ENCODE measurements at places on chromosomes 13 and 19.

GRCh38 chr19:530134-531008 lies 1.2 kb upstream of the CDC34 start:
- DNase-seq = no peak

DNA sequence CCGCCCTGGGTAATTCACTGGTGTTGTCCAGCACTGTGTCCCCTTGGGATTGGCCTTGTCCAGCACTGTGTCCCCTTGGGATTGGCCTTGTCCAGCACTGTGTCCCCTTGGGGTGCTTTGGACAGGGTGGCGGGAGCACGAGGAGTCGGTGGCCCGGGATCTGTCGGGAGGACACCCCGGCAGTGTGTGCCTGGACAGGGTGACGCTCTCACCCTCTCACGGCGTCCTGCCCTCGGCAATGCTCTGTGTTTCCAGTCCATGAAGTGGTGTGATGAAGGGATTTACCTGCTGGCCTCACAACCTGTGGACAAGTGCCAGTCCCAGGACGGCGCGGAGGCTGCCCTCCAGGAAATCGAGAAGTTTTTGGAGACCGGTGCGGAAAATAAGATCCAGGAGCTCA lies 29.9 kb upstream of the F7 start:
- no peak for DNase-seq

DNA sequence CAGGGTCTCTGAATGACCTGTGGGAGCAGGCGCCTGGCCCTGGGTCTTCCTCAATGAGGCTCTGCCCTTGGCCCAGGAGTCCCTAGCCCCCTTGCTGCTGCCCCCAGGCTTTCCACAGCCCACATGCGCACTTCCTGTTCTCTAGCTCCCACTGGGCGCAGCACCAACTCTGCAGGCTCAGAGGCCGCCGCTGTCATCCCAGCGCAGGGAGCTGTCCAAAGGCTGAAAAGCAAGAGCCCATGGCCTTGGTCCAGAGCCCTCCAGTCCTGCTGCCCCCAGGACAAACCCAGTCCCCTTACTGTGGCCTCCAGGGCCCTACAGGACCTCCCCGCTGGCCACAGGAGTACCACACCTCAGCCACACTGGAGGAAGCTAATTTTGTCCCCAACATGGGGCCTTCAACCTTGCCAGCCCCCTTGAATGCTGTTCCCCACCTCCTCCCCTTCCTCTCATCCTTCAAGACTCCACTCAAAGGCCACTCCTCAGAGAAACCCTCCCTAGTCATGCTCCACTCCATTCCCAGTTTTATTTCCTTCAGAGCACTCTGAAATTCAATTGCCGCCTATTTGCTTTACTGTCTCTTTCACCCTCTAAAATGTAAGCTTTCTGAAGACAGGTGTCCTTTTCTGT lies 8.0 kb upstream of the POU2F2 start:
- DNase-seq = no peak

DNA sequence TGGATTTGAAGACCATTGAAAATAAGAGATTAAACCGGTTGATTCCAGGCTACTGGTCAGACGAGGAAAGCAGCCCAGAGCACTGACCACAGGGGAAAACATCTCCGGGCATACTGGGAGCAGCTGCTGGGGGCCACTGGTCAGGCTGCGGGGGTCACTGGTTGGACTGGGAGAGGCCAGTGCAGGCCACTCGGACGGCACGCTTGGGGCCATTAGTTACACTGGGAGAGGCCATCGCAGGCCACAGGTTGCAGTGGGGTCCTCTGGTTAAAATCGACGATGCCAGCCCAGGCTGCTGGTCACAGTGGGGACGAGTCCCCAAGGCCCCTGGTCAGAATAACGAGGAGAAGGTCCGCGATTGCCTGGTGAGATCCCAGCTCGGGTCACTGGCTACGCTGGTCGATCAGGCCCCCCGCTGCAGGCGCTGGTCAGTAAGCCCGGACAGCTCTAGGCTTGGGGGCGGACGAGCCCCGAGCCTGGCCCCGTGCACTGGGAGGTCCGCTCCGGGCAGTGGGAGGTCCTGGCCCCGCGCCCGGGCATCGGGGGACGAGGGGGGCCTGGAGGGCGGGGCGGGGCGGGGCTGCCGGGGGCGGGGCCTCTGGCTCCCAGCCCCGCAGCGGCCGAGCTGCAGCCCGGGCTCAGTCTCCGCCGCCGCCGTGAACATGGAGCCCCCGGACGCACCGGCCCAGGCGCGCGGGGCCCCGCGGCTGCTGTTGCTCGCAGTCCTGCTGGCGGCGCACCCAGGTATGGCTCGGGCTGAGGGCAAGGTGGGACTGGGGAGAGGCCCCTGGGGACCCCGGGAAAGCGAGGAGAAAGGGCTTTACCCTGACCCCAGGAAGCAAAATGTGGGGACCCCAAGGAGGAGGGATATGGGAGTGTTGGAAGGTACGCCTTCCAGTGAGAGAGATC lies at the start of gene BCAM:
BCAM (plus strand) TSS at position 641 of the 909 bp plus-strand sequence; CDS start at position 663, 22 bp downstream.
- no peak for DNase-seq

DNA sequence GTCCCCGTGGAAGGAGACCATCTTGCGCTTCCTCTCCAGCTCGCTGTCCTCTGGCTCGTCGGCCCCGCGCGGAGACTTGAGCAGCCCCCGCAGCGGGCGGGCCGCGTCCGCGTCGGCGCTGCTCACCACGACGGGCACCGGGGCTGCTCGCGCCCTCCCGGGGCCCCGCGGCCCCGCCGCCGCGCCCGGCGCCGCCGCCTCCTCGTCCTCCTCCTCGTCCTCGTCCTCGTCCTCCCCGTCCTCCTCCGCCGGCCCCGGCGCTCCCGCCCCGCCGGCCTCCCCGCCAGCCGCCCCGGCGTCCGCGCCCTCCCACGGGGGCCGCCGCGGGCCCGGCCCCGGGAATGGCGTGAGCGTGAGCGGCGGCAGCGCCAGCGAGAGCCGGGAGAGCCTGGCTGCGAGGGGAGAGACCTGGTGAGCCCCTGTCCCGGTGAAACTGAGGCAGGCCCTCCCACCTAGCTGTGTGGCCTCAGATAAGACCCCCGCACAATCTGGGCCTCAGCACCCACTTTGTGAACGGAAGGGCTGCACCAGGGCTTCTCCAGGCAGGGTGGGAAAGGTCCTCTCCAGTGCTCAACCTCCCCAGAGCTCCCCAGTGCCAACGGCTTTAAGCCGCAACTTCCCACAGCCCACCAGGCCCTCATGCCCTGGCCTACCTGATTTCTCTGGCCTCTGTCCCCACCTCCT lies 17.8 kb downstream of the LMTK3 start:
- no peak for DNase-seq

GRCh38 chr13:83352391-83352790 lies 529.9 kb downstream of the SLITRK1 start:
- DNase-seq = no peak

DNA sequence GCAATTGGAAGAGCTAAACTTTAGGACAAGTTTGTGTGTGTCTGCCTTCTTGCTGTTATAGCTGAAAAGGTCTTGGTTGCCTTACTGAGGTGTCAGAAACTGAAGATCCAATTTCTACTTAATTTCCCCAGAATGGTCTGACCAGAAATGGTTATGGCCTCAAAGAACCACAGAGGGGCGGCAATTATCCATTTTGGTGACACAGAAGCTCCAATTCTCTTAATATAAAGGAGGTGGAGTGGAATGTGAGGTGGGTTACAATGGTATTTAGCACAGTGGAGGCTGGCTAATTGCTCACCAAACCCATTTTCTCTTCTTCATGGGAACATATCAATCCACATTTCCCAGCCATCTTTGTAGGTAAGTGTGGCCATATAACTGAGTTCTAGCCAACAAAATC lies 1157.2 kb downstream of the OLFM4 start:
- DNase-seq = no peak

DNA sequence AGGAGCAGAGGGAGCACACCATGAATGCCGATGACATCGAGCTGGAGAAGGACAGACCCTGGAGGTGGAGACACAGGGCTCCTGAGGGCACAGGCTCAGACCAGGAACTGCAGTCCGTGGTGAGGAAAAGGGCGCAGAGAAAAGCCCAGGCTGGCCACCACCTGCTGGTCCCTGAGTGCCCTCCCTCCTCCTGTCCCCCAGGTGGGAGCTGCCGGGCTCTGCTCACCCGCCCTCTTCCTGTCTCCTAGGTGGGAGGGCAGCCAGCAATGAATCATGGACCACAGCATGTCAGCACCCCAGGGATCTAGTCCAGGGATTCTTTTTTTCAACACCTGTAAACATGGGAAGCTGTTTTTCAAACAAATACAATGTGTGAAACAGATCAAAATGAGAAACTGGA lies 94.6 kb upstream of the ARHGEF7 start:
- no peak for DNase-seq

- no peak for DNase-seq
Observed at GRCh38 chr13:34174671-34175145, 356.8 kb downstream of the RFC3 start.

DNA sequence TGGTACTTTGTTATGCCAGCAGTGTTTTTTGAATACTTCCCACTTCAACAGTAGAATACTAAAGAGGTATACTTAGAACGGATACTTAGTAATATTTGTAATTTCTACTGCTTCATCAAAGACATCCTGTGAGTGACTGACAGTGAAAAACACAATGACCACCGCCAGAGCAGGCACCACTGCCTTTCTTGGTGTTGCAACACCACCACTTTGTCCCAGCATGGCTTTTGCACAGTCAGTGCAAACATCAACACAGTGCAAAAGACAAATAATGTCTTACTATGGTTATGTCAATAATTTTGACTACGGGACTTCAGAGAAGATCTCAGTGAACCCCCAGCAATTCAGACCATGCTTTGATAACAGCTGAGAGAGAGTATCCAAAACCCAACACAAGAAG lies 220.5 kb downstream of the RBM26 start:
- DNase-seq = no peak

DNA sequence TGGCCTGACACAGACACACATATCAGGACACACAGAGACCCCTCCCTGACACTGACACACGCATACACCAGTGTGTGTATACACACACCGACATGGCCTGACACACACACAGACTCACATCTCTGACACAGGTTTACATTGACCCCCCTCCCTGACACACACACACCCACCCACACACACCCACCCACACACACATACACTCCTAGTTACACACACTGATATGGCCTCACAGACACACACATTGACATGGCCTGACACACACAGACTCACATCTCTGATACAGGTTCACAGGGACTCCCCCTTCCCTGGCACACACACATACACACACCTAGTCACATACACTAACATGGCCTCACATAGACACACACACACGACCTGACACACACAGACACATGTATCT lies 4.4 kb upstream of the NFIX start:
- DNase-seq = no peak

DNA sequence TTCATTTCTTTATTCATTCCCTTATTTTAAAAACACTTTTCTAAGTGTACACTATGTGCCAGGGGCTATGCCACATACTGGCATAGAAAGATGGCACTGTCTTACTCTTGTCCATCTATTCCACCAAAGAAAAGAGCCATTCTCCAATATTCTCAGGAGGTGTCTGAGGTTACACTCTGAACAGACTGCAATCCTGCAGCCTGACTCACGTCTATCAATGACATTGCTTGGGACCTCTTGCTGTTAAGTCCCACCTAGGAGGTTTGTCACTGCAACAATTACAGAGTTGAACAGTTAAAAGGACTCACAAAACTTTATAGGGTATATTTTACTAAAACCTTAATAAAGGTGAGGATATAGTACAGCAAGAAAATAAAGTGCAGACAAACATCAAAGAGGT lies 512.9 kb upstream of the HTR2A start:
- DNase-seq = no peak

DNA sequence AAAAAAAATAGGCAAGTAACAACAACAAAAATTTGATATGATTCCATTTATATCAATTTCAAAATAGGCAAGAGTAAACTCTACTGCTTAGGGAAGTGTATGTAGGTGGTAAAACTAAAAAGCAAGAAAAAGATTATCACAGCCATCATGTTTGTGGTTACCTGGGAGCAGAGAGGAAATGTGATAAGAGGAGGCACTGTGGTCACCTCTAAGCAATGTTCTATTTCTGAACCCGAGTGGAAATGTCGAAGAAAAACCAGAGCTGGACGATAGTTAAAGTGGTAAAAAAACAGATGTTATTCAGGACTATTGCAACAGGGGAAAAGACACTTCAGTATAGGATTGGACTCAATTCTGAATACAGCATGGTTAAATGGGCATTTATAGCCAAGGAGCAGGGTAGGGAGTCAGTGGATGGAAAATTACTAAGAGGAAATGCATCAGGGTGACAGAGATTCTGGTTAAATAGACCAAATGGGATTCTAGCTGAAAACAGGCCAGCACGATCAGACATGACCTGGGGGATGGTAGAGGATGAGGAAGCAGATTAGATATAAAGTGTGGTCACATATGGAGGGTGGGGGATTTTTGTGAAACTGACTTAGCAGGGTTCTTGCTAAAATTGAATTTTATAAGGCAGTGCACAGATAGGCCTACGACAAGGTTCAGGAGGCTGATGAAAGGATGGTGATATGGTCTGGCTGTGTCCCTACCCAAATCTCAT lies 6.0 kb upstream of the TEX30 start:
- peak; percentile 76 for DNase-seq

- no peak for DNase-seq
Observed at GRCh38 chr13:107860284-107860683, 355.1 kb downstream of the LIG4 start.

DNA sequence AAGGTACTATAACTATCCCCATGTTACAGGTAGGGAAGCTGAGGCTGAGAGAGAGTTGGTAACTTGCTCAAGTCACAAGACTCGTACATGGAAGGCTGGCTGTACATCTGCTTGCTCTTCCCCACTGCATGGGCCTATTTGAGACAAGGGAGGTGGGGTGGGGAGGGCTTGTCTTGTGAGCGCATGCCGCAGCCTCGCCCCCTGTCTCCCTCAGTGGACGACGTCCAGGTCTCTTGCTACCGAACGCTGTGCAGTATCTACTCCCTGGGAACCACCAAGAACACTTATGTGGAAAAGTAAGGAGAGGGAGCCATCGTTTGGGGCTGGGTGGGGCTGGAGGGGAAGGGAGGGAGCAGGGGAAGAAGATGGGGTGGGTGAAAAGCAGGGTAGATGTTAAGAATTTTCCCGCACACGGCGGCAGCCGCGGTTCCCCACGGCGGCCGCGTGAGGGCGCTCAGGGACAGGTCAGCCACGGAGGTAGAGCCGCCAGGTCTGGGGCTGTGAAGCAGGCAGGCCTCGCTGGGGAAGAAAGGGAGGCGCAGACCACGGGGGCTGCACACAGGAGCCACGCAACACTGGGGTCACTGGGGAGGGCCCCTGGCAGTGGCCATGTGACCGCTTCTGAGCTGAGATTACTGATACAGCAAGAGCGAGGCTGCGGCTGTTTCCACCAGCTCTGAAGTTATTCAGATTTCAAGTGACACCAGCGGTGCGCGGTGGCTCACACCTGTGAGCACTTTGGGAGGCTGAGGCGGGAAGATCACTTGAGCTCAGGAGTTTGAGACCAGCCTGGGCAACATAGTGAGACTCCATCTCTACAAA lies 81.5 kb downstream of the RYR1 start:
- peak; percentile 72 for DNase-seq

DNA sequence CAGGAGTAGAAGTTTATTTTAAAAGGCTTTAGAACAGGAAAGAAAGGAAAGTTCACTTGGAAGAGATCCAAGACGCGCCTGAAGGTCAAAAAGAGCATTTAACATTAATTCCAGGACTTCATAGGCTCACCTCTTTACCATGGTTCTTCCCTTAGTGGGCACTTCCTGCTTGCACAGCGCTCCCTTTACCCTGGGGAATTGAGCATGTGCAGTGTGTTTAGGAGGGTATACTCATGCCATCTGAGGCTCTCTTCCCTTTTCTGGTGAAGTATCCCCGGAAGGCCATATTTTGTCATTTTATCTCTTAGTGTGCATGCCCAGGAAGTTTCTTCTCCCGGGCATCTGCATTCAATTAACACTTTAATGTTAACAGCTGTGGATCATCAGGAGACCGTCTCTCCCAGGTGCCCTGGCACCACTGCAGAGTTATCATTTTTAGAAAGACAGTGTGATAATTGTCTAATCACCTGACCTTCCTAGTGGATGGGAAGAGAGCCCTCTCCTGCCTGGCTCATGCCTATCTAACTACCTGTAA lies 66.1 kb upstream of the ABCC4 start:
- no peak for DNase-seq
